GM12865 (cell line): ENCODE measurements at places on chromosomes 4 and X.
A peak's percentile ranks its signal among the peaks of the same experiment; 100 is the strongest.

DNA sequence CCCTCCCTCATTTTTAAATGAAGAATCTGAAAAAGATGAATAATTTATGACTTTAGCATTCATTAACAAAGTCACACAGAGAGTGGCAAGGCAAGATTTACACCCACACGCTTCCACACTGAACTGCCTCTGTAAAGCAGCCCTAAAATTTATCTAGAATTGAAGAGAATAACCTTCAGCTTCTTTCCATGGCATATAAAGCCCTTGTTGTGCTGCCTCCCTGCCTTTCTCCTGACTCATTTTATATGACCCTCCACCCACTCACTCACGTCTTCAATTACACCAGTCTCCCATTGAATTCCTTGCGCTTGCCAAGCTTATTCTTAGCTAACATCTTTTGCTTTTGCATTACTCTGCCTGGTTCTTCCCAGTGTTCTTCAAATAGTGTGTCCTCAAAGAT lies 2649.3 kb downstream of the PCDH7 start:
- no peak for DNase-seq

- DNase-seq = no peak
Measured at GRCh38 chrX:1397001-1397400, 5.1 kb upstream of the SLC25A6 start.

- peak; percentile 23 for DNase-seq
Measured at GRCh38 chr4:184732126-184732525, 1.8 kb downstream of the CENPU start.

DNA sequence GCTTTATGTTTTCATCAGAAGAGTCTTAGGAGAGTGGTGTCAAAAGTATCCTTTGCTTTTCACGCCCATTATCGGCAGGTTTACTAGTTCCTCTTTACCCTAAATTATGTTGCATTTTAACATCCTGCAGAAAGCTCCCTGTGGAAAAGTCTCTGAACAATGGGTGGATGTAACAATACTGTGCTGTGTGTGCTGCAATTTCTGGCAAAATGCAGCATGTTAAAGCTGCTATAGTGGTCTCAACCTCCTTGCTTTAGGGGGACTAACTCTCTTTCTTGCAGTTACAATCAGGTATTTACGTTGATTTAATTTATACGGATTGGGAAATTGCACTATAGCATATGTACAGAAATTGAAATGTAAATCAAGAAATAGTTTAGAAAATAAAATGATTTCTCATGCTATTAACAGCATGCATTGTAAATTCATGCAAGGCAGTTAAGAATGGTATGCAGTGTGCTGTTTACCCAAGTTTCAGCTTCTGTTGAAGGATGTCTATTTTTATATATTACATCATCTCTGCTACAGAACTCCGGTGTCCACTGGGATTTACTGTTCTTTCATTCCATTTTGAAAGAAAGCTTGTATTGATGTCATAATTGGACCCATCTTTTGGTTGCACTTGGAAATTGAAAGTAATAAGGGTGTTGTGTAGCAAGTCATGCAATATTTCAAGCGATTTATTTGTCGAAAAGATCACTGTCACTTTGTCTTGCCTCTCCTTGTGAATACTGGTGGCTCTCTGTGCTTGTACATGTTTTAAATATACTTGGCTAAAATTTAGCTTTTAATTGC lies 145.7 kb downstream of the RAPGEF2 start:
- DNase-seq = no peak

GRCh38 chrX:154308108-154308946 lies 12.7 kb downstream of the TKTL1 start:
- peak; percentile 61 for DNase-seq

DNA sequence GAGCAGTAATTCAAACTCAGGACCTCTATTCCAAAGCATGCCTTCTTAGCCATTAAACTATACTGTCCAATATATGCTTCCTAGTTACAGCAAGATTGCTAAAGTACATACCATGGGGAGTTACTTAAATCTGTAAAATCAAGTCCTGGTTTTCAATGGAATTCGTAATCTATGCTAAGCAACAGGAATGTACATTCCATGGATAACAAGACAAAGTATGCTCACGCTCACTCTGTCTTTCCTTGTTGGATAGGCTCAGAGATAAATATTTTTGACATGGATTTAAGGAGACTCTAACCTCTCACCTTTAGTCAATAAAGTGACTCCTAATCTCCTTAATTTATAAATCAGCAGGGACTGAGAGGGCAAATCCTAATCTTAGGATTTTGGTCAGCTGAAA lies 47.3 kb upstream of the STK26 start:
- DNase-seq = no peak

GRCh38 chrX:43677993-43678392 lies 21.9 kb downstream of the MAOA start:
- DNase-seq = no peak

DNA sequence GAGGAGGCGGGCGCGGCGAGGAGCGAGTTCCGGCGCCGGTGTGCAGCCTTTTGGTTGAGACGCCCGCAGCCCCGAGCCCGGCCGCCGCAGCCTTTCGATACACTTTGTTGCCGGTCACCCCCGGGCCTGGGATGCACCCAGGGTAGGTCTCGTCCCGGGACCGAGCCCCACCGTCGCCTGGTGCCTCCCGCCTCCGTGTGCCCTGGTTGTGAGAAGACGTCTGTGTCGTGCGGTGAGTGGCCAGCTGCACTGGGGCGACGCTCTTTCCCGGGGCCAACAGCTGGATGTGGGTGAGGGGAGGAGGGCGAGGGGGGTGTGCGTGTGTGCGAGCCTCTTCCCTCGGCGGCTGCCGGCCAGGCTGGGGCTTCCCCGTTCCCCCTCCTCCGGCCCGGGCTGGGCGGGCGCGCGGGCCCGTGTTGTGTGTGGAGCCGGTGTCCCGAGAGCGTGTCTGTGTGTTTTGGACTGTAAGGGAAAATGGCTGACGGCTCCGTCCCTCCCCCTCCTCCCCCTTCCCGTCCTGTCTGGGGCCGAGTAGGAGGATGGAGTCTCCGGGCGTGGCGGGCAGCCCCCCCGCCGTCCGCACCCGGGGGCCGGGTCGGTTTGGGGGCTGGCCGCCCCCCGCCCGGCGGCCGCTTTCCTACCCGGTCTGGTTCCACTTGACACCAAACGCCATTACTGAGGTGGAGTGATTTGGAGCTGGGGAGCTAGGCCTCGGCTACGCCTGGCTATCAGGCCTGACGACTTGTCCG lies 807 bp downstream of the USP9X start:
- peak; percentile 63 for DNase-seq

DNA sequence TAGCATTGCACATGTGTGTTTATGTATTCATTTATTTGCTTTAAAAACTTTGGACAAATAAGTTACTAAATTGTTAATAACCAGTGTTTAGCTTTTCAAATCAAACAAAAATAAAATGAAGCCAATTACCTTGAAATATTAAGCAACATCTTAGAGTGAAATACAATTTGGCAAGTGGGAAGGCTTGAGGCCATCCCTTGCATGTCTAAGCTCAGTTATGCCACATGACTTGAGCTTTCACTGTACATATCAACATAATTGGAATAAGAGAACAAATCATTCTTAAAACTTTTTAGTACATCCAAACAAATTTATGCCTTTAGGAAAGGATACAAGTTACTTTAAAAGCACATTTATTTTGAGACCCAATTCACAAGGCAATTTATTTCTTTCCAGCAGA lies 640.6 kb downstream of the SPRY1 start:
- DNase-seq = no peak

GRCh38 chrX:45756557-45756956 lies 555.9 kb upstream of the DIPK2B start:
- DNase-seq = no peak

DNA sequence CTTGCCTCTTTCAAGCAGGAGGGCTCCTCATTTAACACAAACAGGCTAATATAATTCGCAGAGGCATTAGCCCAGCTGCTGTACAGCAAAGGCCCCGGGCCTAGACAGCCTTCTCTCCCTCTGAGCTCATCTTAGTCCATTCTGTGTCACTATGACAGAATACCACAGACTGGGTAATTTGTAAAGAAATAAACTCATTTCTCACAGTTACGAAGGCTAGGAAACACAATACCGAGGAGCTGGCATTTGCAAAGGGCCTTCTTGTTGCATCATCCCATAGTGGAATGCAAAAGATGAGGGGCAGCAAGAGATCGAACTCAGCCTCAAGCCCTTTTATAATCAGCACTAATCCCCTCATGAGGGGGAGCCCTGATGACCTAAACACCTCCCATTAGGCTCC lies 48.5 kb downstream of the TSPAN5 start:
- DNase-seq = no peak

GRCh38 chrX:108309144-108309543 lies 129.1 kb downstream of the COL4A6 start:
- DNase-seq = no peak

GRCh38 chrX:120087289-120088017 lies 10.0 kb upstream of the RHOXF2B start:
- DNase-seq = no peak

DNA sequence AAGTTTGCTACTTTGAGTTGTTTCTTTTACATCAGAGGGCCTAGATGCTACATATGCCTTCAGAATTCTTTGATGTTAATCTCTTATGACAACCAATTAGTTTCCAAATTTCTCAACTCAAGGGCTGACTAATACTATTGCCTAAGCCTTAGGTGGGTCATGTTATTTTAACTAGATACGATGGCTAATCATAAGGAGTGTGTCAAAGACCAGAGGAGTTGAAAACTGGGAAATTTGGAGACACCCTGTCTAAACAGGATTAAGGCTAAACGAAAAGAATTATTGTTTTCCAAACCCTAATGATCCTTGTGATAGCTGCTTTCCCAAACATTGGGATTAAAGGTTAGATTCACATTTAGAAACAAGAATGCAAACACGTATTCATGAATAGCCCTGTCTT lies 228.5 kb downstream of the PCDH7 start:
- no peak for DNase-seq

- no peak for DNase-seq
Measured at GRCh38 chr4:12186526-12186925, 757.8 kb upstream of the HS3ST1 start.

GRCh38 chrX:47618923-47619485 lies 653 bp downstream of the SYN1 start:
- DNase-seq = no peak

GRCh38 chr4:140654495-140654814 lies 85.7 kb upstream of the UCP1 start:
- no peak for DNase-seq

GRCh38 chrX:65999029-65999562 lies 40.8 kb downstream of the VSIG4 start:
- DNase-seq = no peak

DNA sequence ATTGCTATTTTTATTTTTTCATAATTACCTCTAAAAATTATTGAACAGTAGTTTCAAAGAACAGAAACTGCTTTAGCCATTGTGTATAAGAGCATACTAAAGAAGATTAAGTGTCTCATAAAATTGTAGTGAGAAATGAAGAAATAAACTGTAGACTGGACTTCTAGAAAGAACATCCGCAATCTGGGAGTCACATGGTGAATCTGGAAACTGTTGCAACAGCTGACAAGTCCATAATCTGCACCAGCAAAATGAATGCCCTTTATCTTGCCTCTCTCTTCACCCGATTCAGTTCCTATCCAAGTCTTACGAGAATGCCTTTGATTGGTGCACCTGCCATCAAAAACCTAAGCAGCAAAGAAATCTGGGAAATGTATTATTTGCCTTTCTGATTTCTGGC lies 312.9 kb downstream of the NAF1 start:
- DNase-seq = no peak

- peak; percentile 59 for DNase-seq
Measured at GRCh38 chrX:65601530-65602220, 65.8 kb upstream of the MSN start.

- no peak for DNase-seq
Measured at GRCh38 chr4:87580057-87580456, 28.3 kb upstream of the DSPP start.

GRCh38 chr4:146095091-146095690 lies 80.3 kb upstream of the LSM6 start:
- DNase-seq = peak; percentile 79

- DNase-seq = peak; percentile 80
Measured at GRCh38 chr4:101020956-101021355, 326.4 kb downstream of the PPP3CA start.

DNA sequence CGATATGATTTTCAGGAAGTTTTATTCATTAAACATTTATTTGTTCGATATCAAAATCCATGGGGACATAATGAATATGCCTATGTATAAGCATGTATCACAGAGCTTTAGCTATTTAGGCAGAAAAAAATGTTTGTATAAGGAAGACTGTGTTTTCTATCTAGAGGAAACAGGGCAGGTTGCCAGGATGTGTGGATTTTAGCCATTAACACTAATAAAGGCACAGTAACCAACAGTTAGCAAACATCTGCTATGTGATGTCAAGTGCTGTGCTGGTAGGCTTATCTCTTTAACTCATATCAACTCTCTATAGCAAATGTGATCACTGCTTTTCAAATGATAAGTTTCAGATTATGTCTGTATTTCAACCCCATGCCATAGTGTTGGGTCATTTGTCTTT lies 708.9 kb upstream of the HS3ST1 start:
- DNase-seq = no peak

- DNase-seq = no peak
Measured at GRCh38 chr4:165971933-165972332, 98.9 kb downstream of the TLL1 start.

DNA sequence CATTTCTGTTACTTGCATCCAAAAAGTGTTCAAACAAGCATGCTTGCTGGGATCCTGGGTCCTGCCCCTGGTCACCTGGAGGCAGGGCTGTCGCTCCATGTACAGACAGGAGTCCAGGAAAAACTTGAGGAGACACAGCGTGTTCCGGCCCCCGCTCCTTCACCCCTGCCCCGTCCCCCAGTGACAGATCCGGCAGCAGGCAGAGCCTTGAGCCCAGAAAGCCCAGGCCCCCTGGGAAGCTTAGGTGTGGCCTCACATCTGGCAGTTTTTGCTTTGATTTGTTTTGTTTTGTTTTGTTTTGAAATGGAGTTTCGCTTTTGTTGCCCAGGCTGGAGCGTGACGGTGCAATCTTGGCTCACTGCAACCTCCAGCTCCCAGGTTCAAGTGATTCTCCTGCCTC lies 67.0 kb downstream of the TRMT44 start:
- DNase-seq = no peak

GRCh38 chr4:79502081-79502480 lies 94.1 kb upstream of the GK2 start:
- no peak for DNase-seq

DNA sequence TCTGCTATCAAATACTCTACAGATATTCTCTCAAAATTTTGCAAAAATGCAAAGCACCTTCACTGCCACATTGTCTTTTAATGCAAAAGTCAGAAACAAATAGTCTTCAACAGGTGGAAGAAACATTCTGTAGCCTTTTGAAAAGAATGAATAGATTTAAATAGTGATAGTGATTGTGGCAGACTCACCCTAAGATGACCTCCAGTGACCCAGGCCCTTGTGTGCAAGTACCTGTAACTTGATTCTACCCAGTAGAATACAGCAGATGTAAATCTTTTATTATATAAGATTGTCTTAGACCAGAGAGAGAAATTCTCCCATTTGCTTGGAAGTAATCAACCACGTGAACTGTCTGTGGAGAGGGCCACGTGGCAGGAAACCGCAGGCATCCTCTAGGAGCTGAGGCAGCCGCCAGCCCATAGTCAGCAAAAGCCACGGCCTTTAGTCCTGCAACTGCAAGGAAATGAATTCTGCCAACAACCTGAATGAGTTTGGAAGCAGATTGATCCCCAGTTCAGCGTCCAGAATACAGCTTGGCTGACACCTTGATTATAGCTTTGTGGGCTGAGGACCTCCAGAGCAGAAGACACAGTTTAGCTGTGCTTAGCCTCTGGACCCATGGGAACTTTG lies 272.5 kb downstream of the ARHGAP10 start:
- peak; percentile 26 for DNase-seq

GRCh38 chr4:73593631-73594241 lies 26.5 kb downstream of the RASSF6 start:
- peak; percentile 53 for DNase-seq

- no peak for DNase-seq
Measured at GRCh38 chrX:10972706-10973105, 138.4 kb upstream of the HCCS start.
